ENCODE measurements at places on chromosomes 12 and 14.

DNA sequence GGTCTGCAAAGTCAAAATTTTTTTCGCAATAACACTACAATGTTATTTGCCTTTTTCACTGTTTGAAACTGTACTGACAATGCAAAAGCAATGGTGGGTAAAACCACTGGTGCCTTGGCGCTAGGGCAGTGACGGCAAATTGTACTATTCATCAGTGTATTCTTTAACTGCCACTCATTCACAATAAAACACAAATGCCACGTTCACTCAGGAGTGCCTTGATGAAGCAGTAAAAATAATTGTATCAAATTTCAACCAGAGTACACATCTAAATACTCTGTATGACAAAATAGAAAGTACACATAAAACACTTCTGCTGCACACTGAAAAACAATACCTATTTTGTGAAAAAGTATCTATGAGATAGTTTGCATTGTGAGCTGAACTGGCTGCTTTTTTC lies 17.8 kb downstream of the DCAF5 start:
- DNase-seq = no peak

GRCh38 chr12:14314801-14315200 lies 50.7 kb upstream of the ATF7IP start:
- peak; percentile 74 for DNase-seq

GRCh38 chr14:60294411-60295069 lies 45.5 kb downstream of the PPM1A start:
- DNase-seq = no peak

DNA sequence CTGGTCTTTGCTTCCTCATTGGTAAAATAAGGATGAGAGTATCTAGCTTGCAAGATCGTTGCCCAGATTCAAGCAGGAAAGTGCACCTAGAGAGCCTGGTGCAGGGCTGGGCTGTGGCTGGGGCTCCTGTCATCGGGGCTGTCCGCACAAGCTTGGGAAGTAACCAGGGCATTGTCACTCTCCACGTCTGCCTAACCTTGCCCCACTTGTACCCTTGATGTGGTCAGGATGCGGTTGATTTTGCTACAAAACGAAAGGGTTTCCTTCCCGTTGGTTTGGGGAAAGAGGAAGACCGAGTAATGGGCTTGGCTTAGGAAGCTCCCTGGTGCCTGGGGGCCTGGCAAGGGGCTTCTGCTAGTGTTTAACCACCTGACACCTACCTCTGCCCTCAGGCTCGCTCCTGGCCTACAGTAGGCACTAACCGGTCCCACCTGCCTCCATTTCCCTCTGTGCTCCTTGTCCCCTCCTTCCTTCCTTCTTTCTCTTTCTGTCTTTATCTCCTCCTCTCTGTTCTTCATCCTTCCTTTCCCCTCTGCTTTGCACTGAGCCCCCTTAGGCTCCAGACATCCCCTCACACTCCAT lies 21.8 kb downstream of the MVK start:
- no peak for DNase-seq

DNA sequence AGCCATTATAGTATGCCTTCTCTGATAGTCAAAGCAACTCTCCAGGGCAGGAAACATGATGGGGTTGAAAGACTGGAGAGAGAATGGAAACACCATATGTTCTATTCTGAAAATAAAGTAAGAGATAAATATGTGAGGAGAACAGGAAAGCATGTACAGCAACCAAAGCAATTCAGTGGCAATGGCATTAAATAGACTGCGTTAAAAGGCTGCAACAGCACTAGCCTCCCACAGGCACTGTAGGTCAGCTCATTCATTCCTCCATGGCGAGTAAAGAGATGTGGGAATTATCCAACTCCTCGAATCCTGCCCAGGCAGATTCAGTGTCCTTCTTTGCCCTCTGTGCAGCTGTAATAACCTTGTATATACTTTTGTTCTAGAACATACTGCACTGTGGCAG lies 43.8 kb downstream of the ANO6 start:
- DNase-seq = no peak

DNA sequence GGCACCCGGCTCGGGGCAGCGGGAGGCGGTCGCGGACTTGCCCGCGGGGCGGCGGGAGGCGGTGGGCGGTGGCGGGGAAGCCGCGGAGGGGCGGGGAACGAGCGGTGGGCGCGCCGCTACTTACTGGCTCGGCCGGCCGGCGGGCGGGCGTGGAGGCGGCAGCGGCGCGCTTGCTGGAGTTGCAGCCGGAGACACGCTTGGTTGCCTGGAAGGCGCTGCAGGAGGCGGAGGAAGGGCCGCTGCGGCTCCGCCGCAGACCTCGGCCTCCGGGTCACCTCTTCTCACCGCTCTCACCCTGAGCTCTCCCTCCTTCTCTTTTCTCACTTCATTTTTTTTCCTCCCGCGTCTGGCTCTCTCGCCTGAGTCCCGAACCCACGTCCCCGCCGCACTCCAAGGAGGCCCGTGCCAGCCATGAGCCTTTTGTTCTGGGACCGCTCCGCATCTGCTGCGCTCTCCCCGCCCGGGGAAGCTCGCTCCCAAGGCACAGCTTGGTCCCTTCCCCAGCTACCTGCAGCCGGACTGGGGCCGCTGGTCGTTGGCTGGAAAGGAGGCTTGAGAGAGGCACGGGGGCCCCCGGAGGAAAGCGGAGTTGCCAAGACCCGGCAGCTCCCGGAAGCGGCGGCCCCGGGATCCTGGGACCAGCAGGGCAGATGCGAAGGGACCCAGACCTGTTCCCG lies 592 bp upstream of the KCNK10 start:
- peak; percentile 76 for DNase-seq

- DNase-seq = no peak
Observed at GRCh38 chr14:66114071-66114470, 372.1 kb upstream of the CCDC196 start.

DNA sequence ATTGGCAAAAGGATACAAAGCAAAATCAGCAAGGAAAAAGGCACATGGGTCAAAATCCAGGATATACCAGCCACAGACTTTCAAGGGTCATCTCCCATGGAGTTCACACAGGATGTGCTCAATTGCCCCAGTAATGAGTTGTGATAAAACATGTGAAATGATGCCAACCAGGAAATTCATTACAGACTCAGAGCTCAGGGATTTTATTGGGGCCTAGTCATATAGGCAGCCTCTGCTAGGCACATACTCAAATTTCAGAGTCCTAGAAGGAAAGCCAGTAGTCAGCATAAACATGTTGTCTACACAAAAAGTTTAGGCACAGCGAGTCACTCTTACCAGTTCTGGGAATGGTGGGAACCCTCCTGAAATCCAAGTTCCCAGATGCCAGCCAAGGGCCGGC lies 64.4 kb upstream of the OSBPL8 start:
- DNase-seq = no peak

DNA sequence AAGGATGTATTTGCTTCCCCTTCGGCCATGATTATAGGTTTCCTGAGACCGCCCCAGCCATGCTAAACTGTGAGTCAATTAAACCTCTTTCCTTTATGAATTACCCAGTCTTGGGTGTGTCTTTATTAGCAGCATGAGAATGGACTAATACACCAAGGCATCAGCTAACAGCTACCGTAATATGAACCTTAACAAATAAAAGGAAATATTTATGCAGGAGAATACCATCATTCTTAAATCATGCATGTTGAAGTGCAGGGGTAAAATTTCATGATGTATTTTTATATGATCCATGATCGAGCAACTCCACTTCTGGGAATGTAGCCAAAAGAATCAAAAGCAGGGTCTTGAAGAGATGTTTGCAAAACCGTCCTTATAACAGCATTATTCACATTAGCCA lies 379.0 kb downstream of the NPAS3 start:
- DNase-seq = no peak

DNA sequence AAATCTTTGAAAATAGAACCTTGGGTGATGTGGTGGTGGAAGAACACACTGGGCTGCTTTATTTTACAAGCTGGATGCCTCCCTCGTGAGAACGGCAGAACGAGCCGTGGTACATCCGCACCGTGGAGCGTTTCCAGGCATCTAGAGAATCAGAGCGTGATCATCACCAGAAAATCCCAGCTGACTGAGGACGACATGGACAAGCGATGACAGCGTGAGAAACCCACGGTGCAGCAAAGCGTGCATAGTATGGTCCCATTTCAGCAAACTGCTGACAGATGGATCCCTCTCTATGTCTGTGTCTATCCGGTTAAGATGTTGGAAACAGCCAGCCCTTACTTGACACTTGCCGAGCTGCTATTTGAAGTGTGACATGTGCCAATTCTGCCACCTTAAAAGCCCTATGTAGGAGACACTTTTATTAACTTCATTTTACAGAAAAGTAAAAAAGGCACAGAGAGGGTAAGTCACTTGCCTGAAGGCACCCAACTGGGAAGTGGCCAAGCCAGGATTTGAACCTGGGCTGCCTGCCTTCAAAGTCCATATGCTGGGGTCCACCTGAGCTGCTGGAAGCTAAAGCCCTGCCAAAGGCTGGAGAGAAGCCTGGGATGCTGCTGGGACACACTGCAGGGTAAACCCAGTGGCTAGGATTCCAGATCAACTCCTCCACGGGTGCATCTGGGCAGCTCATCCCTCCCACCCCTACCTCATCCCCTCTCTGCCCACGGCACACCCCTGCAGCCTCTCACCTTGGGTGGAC lies 14.9 kb downstream of the SCARB1 start:
- no peak for DNase-seq

DNA sequence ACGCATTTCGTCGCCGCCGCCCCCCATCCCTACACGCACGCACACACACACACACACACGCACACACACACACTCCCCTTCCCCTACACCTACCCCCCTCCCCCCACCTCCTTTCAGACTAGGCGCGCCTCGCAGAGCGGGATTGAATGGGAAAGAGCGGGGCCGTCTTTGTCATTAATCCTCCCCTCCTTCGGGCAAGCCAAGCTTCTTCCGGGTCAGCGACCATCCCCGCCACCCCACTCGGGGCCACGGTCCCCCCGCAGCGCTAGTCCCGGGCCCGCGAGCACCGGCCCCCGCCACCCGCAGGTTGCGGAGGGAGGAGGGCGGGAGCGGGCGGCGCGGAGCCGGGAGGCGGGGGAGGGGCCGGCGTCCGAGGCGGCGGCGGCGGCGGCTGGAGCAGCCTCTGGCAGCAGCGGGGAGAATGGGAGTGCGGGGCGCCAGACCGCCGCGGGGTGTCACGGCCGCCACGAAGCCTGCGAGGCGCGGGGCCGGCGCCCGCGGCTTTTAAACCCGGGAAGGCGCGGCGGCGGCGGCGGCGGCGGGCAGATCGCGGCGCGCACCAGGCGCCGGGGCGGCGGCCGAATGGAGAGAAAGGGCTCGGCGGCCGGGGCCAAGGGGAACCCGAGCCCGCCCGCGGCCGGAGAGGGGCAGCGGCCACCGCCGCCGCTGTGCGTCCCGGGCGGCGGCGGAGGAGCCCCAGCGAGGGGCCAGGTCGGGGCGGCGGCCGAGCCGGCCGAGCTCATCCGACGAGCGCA lies at the start of gene TTC9:
Gene TTC9, plus strand, starts transcription at position 369 of the 755 bp plus-strand sequence. Its CDS starts 214 bp downstream, at position 583.
- DNase-seq = peak; percentile 56

GRCh38 chr14:104845834-104846441 lies 19.1 kb upstream of the CEP170B start:
- DNase-seq = no peak

DNA sequence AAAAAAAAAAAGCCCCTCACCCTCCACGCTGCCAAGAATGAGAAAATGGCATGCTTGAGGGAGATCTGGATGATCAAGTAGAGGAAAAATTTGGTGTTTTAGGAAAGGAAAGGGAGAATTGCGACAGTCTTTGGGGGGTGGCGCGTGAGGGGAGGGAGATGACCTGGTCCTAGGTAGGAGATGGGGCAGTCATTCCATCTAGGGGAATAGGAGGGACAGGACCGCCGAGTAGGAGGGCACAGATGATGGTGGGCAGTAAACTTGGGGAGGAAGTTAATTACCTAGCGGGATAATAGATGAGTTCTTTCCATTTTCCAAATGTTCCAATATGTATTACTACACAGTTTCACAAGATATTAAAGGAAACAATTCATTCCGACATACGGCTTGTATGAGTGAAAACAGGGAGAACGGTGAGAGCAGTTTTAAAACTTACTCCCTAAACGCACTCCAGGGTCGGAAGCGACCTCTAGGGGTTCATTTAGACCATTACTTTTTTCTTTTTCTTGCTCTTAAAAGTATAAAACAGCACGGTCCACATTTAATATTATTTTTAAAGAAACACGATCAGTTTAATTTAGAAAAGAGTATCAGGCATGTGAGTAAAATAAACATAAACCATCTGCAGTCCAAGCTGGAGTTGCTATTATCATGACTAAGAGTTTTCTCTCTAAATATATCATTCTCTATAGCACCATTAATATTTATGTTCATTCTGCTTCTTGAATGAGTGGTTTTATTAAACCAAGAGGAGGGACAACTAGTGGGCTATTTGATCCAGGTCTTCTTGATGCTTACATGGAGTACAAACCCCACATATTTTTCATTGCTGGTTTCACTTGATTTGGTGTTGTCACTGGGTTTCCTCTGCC lies 3.0 kb upstream of the FNTB start:
- DNase-seq = peak; percentile 90

GRCh38 chr12:49867570-49868341 lies 24.9 kb upstream of the BCDIN3D start:
- no peak for DNase-seq

GRCh38 chr14:105879503-105879866 lies 353.1 kb downstream of the TMEM121 start:
- DNase-seq = no peak

DNA sequence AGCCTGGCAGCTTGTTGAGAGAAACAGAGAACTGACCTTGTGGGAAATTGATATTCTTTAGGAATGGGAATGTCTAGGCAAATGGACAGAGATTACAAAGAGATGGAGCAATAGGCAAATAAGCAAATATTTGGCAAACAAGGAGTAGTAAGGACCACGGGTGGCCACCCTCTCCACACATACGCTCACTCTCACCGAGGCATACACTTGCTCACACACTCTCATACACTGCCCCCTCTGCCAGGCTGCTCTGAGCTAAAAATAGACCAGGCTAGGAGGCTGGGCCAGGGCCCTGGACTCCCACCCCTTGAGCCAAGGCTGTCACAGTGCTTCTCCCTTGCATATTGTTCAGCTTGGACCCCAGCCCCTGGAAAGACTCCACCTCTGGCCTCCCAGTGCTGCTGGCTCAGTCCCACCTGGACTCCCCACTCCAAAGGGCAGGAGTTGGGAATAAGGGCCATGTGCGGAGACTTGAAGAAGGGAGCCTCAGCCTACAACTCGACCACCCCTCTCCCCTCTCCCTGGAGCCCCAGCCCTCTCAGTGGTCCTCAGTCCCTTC lies 1.1 kb downstream of the PPP1R1A start:
- DNase-seq = no peak

GRCh38 chr12:7156259-7157197 lies 26.4 kb downstream of the CLSTN3 start:
- no peak for DNase-seq

- no peak for DNase-seq
Observed at GRCh38 chr14:49677643-49678042, 10.4 kb downstream of the POLE2 start.
